Stimulated activated naive CD4-positive, alpha-beta T cell treated with Interleukin-2 at 50 U/mL for 16 hours (primary cell): ENCODE measurements at places on chromosomes 3 and 15.

- DNase-seq: no peak
Observed at GRCh38 chr3:190696777-190697501, 165.6 kb downstream of the GMNC start.

DNA sequence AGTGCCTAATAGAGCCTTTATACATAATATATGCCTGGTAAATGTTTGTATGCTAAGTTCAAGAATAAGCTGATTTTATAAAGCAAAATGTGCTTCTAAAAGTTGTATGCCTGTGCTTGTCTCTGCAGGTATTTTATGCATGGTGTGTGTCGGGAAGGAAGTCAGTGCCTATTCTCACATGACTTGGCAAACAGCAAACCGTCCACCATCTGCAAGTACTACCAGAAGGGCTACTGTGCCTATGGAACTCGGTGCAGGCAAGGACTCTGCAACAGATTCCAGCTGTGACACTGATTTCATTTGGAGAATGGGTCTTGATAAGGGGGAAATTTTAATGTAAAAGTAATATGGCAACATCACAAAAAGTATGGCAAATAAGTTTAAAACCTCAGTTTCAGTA, 11.9 kb downstream of the MKRN2 start:
- DNase-seq: no peak

GRCh38 chr3:12870942-12871341, 29.6 kb upstream of the RPL32 start:
- DNase-seq: no peak

- no peak for DNase-seq
Observed at GRCh38 chr15:77688693-77689092, 56.0 kb upstream of the LINGO1 start.

- DNase-seq: no peak
Observed at GRCh38 chr3:138197058-138197457, 10.0 kb downstream of the ARMC8 start.

DNA sequence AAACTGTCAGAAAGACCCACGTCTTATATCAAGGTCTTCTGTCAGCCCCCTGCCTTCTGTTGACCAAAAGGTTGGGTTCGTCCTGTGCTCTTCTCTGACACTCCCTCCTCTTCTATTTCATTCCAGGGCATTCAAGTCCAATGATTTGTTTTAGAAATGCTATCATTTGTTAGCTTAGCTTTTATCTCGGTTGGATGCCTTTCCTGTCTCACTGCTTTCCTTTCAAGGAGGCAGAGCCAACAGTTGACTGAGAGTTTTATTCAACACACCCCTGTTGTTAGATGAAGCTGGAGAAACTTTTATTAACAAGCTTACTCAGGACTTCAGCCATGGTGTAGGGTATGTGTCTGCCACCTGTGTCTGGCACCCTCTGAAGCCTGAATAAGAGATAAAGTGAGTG, 112.0 kb upstream of the SLC7A14 start:
- DNase-seq: no peak

DNA sequence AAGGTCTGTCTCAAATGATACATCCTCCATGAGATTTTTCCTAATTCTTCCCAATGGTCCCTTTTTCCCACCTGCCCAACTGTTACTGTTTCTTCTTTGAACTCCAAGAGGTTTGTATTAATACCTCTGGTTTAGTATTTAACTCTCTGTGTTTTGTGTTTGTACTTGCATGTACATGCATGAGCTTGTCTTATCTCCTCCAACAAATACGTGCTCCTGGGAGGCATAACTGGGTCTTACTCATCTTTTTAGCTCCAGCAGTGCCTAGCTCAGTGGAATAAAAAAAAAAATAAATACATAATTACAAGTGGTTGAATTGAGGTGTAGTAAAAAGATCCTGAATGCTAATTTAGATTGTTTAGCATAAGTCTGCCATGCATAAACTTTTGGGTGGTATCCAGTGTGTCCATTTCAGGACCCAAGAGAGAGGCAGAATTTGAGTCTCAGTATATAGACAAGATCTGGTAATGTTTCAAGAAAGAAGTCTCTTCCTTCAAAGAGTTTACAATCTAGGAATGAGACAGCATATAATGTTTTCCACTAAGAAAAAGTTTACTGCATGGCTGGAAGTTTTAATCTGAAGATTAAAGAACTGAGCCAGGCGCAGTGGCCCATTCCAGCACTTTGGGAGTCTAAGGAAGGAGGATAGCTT, 1.7 kb upstream of the LYSMD2 start:
- no peak for DNase-seq

GRCh38 chr3:30688776-30689641, 82.6 kb downstream of the TGFBR2 start:
- no peak for DNase-seq

DNA sequence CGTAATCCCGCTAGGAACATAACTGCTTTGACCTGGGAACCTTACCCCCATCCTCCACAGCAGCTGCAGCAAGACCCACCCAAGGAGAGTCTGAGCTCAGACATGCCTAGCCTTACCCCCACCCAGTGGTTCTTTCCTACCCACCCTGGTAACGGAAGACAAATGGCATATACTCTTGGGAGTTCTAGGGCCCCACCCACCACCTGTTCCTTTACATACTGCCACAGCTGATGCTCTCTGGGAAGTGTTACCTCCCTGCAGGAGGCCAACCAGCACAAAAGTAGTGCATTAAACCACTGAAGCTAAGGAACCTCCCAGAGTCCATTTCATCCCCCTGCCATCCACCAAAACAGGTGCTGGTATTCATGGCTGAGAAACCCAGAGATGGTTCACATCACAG, 50.6 kb upstream of the AZI2 start:
- no peak for DNase-seq

DNA sequence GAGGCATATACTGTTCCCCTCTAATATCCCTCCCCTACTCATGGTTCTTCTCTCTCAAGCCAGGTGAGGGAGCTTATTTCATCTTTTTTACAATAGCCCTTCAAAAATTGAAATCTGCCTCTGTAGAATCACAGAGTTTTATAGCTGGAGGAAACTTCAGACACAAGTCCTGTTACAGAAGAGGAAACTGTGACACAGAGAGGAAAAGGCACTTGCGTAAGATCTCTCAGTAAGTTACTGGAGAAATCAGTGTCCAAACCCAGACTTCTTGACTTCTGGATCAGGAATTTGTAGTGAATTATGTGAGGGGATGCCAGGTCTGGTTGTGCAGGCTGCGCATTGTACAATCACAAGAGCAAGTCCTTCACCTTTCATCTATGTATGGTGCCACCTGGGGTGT, 4.6 kb downstream of the FGD5 start:
- no peak for DNase-seq

DNA sequence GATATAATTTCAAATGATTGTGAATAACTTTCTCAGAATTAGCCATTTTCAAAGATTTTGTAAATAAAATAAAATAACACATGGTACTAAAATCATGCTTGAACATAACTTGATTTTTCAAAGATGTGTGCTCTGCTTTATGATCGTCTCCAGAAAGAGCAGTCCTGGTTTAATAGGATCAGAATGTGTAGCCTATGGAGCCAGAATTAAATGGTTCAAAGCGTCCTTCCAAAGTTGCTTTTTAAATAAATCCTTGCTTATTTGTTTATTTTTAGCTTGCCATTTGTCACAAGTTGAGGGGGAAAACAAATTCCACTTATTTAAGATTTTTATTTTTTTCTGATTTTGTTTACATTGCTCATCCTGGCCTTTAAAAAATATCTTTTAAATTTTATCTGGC, 123.7 kb upstream of the SPRED1 start:
- DNase-seq: no peak

DNA sequence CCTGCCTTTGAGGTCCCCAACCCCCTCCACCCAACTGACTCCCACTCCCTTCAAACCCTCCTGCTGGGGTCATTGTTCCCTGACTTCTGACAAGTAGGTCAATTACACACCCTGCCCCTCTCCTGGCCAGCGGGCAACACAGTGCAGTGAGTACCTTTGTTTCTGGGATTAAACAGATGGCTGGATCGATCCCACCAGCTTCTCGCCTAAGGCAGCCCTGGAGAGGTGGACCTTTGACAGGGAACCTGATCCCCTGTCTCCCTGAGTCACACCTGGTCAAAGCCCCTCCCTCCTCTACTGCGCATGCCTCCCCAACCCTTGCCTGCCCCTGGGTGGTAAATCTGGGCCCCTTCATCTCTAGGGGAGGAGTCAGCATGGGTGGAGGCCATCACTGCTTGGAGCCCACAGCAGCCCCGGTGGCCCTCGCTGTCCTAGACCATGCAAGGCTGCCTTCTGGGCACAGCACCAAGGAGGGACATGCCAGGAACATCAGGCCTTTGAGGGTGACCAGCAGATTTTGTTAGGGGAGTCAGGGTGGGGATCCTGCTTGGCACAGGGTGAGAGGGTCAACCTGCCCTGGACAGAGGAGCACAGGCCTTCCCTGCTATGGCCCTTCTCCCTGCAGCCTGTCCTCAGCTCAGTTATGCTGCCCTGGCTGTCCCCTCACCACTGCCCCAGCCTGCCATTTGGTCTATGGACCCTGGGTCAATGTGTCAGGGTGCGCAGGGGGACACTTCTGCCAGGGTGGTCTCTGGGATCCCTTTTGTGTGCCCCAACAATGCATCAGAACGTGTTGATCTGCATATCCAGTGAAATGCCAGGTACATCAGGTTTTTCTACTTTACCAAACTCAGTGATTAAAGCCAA, 9.8 kb upstream of the PRR23E start:
- DNase-seq: no peak

DNA sequence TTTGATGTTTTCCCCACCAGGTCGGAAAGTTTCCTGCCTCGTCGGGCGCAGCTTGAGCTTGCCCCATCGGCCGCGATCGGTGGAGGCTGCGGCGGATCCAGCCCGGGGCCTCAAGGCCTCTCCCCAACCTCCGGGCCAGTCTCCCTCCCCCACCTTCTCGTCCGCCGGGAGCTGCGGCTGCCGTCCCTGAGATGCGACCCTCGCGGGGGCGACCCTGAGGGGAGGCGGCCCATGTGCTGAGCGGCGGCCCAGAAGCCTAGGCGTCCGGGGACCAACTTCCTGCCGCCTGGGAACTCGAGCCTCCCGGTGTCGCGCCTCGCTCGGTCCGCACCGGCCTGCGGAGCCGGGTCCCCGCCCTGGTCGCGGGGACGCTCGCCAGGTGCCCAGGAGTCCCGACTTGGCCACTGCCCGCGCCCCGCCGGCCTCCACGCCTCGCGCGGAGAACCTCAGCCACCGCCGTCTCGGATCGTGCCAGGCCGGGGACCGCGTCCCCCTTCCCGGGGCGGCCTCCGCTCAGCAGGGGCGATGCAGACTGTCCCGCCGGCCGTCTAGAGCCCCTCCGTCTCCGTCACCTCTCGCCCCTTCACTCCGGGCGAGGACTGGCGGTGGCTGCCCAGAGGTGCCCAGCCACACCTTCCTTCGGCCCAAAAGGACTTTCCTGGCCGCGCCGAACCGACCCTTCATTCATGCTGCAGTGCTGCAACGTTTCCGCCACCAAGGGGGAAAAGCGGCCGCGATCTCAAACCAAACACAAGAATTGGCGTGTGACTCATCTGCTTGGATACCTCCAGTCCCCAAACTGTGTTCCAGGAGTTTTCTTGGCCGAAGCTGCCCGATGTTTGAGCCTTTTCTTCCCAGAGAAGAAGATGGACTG, 656 bp downstream of the SLMAP start:
- DNase-seq: peak; percentile 51

GRCh38 chr3:63344661-63345060, 66.6 kb downstream of the SYNPR start:
- DNase-seq: no peak

DNA sequence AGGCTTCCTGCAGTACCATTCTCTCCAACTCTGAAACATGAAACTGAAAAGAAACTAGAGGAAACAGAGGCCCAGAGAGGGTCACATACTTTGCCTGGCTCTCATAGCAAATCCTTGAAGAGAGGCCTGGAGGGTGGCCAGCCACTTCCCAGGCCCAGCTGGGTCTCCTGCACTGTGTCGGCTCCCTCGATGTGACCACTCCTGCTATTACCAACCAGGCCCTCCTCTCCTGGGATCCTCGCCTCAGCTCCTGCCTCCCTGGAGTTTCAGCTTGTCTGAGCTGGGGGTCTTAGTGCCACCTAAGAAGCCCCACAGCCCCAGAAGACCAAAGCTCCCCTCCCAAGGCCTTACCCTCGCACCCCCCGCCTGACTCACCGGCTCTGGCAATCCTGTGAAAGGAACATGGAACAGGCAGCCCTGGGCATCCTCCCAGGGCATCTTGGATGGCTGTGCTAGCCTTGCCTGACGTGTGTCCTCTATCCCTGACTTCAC, 4.6 kb downstream of the LOXL1 start:
- DNase-seq: no peak

DNA sequence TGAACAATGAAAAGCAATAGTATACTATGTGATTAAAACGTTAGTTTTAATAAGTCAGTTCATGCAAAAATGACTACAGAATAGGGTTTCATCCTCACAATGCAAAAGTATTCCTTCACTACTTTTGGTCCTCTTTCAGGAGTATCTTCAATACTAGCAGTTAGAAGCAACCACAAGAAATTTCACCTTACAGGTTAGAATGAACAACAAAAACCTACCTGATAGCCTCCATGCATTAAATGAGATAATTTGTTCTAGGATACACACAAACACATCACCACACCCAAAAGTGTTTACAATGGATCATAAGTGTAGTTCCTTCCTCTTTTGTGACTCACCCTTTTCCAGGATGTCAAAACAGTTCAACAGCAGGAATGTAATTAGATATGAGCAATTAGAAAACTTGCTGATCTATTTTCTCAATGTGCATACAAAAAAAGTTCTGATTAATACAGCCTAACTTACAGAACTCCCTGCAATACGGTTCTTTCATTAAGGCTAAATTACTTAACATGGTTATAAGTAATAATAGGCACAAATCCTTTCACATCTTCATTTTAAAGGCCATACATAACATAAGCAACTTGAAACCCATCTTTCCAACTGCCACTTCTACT, 21.6 kb downstream of the UACA start:
- DNase-seq: no peak

GRCh38 chr3:29582273-29582672, 301.4 kb downstream of the RBMS3 start:
- no peak for DNase-seq

DNA sequence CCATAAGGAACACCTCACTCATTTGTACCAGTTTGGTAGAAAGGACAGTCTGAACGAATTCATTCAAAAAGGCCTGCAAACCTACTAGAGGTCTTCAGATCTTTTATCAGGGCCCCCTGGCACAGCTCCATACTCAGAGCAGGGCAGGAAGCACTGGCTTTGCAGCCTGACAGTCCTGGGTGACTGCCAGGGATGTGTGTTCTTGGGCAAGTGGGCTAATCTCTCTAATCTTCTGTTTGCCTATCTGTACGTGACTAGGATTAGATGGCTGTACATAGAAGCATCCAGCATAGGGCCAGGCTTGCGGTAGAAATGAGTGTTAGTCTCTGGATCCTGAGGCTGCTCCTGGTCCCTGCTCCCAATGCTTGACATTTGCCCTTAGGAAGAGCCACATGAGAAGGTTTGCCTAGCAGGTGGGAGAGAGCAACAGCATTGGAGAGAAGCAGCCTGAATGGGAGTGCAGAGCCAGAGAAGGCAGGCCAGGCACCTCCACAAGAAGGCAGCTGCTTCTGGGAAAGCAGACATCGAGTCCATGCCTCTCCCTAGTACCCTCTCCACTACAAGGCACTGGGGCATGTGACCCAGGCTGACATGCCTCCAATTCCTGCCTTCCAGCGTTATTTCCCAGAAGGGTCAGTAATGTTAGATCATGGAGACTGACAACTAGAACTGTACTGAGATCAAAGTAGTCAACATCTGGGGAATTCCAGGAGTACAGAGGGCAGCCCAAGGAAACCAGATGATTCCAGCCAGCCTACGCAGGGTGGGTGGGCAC, 1.0 kb upstream of the CXCR6 start:
- DNase-seq: no peak
